ACHN (cell line): ENCODE measurements at places on chromosomes 16 and 17.
A peak's percentile ranks its signal among the peaks of the same experiment; 100 is the strongest.

DNA sequence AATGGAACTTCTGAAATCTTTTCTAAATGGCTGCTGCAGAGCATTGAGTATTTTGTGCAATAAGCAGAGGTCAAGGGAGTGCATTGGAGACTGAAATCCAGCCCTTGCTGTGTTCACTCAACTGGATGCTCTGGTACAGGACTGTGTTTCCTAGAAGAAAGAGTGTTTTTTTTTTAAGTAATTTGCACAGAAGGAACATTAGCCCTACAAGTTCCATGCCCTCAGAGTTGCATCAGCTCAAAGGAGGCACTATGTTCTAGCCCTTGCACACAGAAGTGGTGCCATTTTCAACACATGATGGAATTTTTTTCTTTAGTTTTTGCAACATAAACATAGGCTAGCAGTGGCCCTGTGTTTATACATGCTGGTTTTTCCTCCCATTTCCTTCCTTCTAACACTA lies 144.1 kb upstream of the HLF start:
- no peak for DNase-seq

- no peak for DNase-seq
Measured at GRCh38 chr17:51611585-51611984, 351.2 kb downstream of the UTP18 start.

DNA sequence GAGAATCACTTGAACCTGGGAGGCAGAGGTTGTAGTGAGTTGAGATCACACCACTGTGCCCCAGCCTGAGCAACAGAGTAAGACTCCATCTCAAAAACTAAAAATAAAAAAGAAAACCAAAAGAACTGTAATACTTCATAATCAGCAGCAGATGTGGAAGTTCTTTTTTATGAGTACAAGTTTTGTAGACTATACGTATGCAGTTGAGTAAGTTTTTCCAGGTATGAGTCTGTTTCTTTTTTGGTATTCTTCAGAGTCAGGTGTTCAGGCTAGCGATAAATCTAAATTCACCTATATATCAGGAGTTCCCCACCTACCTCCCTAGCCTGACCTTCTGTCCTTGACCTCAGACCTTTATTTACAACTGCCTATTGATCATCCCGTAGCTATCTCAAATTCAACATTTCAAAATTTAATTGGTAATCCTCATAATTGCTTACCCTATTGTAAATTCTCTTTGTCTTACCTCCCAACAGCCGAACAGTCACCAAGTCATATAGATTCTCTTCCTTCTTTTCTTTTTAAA lies 10.7 kb downstream of the DCTN5 start:
- DNase-seq, result no peak

- no peak for DNase-seq
Measured at GRCh38 chr17:37220607-37220953, 155.2 kb upstream of the C17orf78 start.

- no peak for DNase-seq
Measured at GRCh38 chr16:59042301-59042700, 308.2 kb upstream of the GOT2 start.

- DNase-seq, result peak; percentile 52
Measured at GRCh38 chr17:50501054-50501453, 7.2 kb upstream of the MYCBPAP start.

DNA sequence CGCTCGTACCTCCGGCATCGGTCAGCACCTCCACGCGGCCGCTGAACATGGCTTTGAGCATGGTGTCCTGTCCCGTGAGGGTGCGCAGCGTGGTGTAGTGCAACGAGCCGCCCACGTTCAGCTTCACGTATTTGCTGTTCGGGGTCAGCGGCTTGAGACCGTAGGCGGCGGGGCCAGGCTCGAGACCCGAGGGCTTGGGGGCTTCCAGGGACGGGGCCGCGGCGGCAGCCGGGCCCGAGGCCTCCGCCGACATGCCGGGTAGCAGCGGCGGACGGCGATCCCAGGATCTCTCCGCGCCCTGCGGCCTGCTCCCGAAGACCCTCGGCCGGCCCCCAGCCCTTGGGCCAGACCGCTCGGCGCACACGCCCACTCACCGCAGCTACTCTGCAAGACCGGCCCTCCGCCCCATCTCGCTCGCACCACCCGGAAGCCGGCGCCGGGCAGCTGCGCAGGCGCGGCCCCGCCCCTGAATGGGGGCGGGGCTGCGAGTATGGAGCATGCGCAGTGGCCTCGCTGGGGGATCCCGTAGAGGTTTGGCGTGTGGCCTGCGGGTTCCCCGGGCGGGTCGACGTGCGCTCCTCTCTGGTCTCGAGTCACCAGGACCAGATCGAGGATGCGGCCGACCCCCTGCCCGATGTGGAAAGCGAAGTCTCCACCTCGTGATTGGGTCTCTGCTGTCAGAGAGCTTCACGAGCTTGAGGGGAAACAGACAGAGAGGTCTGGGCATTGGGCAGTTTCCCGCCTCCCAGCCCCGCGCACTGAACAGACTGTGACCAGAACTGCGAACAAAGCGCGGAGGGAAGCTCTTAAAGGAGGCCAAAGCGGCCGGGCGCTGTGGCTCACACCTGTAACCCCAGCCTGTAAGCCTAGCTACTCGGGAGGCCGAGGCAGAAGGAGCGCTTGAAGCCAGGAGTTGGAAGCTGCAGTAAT lies at the start of gene KCTD13:
Gene KCTD13 (minus strand): TSS at position 446 of the 930 bp plus-strand sequence. CDS start 193 bp downstream, at position 253.
- peak; percentile 86 for DNase-seq

- DNase-seq, result no peak
Measured at GRCh38 chr17:41428591-41429291, 4.4 kb upstream of the KRT37 start.

GRCh38 chr17:78966123-78966813 lies 13.5 kb downstream of the LGALS3BP start:
- no peak for DNase-seq

GRCh38 chr17:81040791-81041337 lies 5.9 kb downstream of the BAIAP2 start:
- DNase-seq, result peak; percentile 50

- DNase-seq, result peak; percentile 49
Measured at GRCh38 chr16:642189-643049, 791 bp downstream of the MCRIP2 start.

DNA sequence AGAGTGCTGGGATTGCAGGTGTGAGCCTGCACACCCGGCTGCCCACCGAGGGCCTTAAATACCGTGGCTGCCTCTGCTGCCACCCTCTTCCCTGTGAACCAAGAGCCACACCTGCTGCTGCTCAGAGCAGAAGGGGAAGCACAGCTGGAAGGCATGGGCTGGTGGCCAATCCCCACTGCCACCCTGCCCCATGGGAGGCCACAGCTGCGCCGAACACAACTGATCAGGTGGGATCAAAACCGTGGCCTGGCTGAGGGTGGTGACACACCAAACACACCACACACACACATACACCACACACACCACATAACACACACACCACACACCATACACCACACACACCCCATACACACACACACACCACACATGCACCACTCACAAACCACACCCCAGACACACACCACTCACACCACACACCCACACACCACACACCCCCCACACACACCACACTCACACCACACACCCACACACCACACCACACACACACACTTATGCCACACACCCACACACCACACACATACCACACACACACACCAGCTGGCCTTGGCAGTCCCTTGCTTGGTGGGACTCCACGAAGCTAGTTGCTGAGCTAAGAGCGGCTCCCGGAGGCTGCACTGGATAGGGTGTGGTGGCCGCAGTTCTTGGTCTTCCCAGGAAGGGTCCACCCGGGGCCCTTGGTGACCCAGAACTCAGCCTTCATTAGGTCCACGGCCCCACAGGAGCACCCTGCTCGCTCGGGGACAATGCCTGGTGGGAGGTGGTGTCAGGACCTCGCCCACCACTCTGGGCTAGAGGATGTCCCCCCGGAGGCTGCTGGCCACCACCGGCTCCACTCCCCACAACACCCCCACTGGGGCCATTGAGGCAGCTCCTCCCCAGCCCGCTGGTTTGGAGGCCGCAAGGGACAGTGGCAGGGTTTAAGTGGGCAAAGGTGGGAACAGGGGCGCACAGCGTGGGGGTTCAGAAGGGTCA lies 14.9 kb downstream of the CEP131 start:
- DNase-seq, result no peak

DNA sequence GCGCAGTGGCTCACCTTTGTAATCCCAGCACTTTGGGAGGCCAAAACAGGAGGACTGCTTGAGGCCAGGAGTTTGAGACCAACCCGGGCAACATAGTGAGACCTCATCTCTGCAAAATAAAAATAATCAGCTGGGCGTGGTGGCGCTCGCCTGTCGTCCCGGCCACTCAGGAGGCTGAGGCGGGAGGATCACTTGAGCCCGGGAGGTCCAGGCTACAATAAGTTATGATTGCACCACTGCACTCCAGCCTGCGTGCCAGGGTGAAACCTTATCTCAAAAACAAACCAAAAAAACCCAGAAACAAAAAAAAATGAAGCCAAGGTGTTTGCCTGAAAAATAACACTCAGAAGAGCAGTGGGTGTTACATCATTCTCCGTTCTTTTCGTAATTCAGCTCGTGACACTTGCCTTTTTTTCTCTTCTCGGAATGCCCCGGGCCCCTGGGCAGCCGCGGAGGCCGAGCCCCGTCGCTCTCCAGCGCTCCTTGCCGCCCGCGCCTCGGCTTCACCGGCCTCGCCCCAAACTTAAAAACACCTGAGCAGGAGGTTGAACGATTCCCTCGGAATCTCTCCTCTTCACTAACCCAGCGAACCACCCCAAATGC lies 17.0 kb downstream of the PRCD start:
- DNase-seq, result peak; percentile 62

GRCh38 chr16:29807426-29808218 lies 1.3 kb downstream of the MAZ start:
- DNase-seq, result peak; percentile 90

DNA sequence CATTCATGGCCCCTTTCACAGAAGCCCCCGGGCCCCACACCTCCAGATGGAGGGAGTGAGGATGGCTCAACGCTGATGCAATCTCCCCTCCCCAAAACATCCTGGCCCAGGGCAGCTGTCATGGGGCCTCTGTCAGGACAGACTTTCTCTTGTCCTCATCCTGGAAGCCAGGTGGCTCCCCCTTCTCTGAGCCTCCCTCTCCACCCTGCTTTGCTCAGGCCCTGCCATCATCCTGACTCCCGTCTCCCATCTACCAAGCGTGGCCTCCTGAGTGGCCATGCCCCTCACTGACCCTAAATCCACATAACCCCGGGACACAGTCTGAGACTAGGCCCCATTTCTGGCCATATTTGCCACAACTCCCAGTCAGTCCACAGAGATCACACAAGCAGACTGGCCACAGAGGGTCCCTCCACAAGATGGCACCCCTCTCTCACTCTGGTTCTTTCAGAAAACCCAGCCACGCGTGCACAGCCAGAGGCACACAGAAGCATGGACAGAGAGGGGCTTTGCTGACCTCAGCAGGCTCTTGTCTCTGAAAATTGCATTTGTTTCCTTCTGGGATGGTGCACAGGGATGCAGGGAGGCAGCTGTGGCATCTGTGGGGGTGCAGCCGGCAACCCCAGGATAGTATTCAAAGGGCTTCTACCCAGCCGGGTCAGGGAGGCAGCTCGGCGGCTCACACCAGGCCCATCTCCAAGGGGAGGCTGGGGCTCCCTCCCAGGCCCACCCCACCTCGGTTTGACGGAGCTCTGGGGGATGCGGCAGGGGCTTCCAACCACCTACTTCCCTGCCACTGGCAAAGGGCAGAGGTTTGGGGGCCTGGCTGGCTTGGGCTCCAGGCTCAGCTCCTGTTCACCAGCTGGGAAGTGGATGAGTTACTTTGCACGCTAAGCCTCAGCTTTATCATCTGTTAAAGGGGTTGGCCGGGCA lies 16.9 kb downstream of the DOC2B start:
- DNase-seq, result peak; percentile 66

- DNase-seq, result no peak
Measured at GRCh38 chr17:76382351-76382802, 2.0 kb upstream of the SPHK1 start.

DNA sequence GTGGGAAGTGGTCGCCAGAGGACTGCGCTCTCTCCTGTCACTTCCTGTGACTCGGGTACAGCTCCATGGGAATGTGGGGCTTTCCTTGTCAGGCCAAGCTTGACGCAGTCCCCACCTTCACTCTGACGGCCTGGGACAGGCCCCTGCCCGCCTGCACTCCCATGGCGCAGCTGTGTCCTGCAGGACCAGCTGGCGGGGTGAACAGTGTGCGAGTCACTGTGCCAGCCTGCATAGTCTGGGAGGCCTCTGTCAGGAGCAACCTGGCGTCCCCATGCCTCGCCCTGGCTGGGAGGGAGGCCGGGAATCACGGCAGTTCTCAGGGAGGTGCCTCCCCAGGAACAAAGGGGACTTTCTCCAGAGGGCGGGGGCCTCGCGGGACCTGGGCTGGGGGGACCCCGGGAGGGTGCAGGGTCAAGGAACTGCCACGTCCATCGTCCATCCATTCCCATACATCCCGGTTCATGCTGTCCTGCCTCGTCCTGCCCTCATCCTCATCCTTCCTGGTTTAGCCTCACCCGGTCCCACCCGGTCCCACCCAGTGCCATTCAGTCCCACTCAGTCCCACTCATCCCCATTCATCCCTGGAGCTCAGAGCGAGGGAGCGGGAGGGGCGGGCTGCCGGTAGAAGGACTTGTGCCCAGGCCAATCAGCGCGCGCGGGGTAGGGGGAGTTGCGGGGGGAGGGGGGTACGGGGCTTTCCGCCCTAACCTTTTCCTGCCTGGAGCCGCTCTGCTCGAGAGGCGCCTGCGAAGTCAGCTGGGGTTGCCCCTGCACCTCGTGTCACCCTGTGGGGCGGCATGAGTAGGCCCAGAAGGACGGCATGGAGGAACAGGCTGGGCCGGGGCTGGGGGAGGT lies 13.4 kb downstream of the FLYWCH1 start:
- no peak for DNase-seq

DNA sequence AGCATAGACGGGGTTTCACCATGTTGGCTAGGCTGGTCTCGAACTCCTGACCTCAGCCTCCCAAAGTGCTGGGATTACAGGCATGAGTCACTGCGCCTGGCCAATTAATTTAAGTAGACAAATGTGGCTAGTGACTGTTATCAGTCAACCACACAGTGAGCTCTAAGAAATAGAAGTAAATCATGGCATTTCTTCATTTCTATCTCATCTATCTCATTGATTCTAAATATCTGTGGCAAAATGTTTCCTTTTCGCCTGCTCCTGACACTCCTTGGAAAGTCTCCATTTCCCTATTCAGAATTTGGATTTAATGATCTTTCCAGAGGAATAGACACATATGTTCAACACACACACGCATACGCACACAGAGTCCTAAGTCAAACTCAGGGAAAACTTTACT lies 81.3 kb downstream of the HIC1 start:
- no peak for DNase-seq

DNA sequence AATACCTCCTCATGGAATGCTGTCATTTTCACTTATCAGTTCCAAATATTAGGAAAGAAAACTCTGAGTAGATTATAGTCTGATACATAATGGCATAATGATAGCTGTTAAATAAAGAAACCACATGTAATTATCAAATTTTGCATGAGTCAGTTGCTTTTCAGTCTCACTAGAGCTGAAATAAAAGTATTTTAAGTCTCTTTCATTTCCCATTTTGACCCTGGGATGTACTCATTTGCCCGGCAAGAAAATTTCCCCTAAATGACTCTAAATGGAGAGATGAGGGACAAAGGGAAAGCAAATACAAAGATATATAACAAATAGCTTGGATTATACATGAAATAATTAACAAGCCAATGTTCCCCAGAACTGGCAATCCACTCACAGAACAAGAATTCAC lies 47.9 kb upstream of the CPHXL start:
- DNase-seq, result no peak
